NCI-H187 (cell line): ENCODE measurements at places on chromosomes 4 and X.
A peak's percentile ranks its signal among the peaks of the same experiment; 100 is the strongest.

GRCh38 chrX:9884031-9884779 lies 83.0 kb upstream of the CLDN34 start:
- DNase-seq = no peak

- DNase-seq = no peak
These were observed 265.3 kb downstream of the BANK1 start for GRCh38 chr4:102055805-102056204.

GRCh38 chrX:10474913-10475568 lies 145.3 kb downstream of the MID1 start:
- DNase-seq = no peak

GRCh38 chr4:151535366-151535765 lies 126.4 kb downstream of the FHIP1A start:
- no peak for DNase-seq

DNA sequence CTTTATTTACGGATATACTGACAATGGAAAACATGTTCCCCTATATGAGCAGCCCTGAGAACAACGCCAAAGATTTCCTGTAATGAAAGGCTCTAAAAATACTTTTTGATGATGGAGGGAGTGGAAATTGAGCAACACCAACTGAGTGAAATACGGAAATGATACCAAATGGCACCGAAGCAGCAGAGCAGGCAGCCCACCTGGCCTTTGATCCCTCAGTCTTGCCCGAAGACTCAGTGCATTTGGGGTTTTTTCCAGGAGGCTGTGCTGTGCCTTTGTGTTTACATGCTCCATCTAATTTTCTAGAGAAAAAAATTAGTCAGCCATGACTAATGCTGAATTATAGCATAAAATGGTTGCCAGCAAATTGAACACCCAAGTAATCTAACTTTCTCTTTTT lies 169.9 kb upstream of the RBPJ start:
- no peak for DNase-seq

- DNase-seq = peak; percentile 66
These were observed 716 bp downstream of the KIT start for GRCh38 chr4:54658252-54659093.

DNA sequence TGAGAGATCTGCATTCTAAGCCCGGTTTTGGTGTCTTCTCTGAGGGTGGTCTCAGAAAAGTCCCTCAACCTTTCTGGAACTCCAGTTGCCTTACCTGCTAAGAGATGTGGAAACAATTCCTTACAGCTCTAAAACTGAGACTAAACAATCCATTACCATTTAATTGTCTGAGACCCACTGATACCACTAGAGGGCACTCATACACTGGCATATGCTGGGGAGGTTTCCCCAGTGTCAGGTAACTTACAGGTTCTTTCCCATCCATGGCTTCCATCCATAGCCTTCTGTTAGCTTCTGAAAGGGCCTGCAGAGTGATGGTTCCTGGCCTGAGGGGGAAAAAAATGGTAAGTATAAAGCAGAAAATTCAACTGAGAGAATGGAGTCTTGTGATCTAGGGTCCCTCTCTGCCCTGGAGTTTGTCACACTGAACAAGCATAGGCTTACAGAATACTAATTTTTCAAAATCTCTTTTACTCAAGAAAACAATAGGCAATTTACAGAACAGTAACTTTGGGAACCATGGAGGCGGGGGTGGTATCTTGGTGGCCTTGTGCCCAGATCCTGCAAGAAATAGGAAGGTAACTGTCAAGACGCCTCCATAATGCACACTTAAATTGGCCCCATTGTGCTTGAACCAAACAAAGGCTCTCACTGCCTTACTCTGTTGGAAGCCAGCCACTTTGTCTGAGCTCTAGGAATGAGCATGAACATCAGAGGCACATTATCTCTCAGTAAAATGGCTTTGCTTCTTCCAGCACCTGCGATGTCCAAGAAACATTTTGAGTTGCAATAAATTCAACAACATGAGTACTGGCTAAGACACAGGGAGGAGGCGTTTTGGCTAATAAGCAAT lies 236.1 kb downstream of the OPHN1 start:
- DNase-seq = no peak

- no peak for DNase-seq
These were observed 109.6 kb upstream of the DIAPH2 start for GRCh38 chrX:96575011-96575410.

- no peak for DNase-seq
These were observed 14.6 kb upstream of the NDST4 start for GRCh38 chr4:115128037-115128436.

- no peak for DNase-seq
These were observed 96.8 kb downstream of the NSUN7 start for GRCh38 chr4:40846532-40846931.

DNA sequence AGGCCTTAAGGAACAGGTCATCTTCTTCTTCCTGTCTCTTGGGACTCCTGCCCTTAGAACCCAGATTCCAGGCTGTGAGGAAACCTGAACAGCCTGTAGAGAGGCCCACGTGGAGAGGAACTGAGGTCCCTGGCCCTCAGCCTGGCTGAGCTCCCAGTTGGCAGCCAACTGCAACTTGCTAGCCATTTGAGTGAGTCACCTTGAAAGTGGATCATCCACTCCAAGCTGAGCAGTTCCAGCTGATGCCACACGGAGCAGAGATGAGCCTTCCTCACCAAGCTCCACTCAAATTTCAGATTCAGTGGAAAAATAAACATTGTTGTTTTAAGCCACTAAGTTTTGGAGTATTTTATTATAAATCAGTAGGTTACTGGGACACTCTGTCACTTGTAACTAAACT lies 392.5 kb downstream of the BCOR start:
- DNase-seq = no peak

DNA sequence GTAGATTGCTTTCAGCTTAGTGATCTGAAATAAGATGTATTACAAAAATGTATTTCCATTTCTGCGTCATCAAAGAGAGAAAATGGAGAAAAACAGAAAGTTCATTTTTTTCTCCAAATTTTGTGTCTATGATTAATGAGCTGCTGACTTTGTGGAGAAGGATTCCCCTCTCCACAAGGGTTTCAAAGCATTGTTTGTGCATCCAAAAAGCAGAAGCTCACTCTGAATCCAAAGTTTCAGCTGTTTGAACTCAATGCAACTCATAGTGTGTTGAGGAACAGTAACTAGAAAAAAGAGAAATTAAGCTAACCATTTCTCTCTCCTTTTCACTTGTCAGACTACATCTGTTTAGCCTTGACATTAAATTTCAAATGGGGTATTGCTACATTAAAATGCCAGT lies 62.9 kb upstream of the SLC7A11 start:
- no peak for DNase-seq

DNA sequence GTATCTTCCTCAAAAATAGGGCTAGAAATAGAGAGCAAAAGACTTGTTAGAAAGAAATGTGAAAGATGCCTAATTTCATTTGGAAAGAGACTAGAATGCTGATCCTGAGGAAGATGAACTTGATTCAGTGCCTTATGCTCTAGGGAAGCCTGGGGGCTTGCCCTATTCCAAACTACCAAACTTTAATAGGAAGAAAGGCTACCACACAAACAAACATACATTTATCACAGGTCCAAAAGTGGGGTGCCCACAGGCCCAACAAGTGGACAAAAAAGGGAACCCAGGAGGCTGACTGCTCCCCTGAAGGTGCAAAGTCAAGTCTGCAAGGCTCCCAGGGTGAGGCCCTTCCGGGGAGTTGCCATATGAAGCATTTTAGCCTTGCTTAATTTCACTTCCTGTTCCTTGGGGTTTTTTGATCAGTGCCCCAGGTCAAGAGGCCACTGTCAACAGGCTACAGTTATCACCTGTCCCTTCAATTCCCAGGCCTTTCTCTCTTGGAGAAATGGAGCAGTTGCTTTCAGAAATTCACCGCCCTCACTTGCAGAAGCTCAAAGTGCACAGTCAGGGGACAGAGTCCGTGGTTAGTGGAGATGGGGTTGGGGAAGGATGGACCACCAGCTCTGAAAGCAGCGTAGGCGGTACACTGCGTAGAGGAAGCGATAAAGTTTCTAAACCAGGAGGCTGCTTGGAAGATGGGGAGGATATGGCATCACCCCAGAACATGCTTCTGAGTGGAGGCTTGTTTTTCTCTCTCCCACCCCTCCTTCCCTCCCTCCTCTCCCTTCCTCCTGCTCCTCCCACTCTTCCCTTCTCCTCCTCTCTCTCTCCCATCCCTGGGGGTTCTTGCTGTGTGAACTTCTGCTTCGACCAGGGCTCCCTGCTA lies 36.4 kb downstream of the TMEM154 start:
- no peak for DNase-seq

DNA sequence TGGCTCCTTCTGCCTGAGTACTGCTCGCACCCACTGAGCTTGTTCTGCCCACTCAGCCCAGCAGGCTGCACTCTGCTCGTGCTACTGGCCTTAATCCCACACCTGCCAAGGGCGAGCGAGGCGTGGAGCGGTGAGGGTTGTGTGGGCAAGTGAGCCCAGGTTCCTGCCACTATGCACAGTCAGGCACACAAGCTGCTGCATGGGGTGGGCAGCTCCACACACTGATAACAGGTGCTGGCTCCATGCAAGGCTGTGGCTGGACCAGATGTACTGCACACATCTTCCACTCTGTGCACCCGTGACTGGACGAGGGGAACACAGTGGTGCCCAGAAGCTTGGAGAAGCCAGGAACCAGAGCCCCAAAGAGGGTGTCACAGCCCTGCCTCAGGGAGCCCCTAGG lies 184.3 kb upstream of the NUDT6 start:
- no peak for DNase-seq

- no peak for DNase-seq
These were observed 78.1 kb upstream of the PLAC1 start for GRCh38 chrX:134736356-134736755.

GRCh38 chr4:26217961-26218676 lies 102.7 kb upstream of the RBPJ start:
- no peak for DNase-seq

GRCh38 chr4:1240721-1241465 lies 8.0 kb downstream of the CTBP1 start:
- DNase-seq = no peak

GRCh38 chrX:123263270-123263669 lies 79.2 kb downstream of the GRIA3 start:
- DNase-seq = no peak

- no peak for DNase-seq
These were observed 565.6 kb upstream of the TENM3 start for GRCh38 chr4:181677621-181678020.

DNA sequence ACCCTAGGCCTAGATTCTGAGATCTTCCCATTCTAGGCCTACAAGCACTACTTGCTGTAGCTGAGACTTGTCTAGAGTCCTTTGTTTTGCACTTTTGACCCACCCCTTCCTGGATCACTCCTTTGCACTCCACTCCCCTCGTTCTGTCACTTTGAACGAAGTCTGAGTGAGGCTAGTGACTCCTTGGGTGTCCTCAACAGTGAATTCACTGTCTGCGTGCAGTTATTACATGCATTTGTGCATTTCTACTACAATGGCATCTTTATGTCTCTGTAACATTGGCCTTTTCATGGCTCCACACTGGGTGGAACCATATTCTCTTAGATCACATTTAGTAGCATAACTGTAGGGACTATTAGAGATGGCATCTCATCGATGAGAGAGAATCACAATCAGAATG lies 50.5 kb downstream of the OCRL start:
- DNase-seq = no peak

- no peak for DNase-seq
These were observed 340.4 kb upstream of the FAT1 start for GRCh38 chr4:187064033-187064432.

GRCh38 chrX:112851161-112851779 lies 10.6 kb upstream of the AMOT start:
- DNase-seq = no peak

DNA sequence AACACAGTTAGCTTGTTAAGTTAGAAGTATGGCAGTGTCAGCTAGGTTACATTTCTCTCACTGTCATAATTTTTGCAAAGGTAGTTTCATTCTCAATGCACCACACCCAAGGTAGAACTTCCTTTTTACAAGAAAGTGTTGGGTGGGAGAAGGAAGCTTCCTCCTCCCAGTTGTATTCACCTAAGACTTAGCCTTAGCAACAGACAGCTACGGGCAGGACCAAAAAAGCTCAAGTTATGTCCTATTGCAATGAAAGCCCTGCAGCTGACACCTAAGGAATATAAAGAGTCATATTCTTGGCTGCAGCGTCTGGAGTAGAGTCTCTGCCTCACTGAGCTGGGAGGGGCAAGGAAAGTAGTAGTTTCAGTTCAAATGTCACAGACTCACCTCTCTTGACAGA lies 25.1 kb upstream of the PRDM8 start:
- DNase-seq = no peak

DNA sequence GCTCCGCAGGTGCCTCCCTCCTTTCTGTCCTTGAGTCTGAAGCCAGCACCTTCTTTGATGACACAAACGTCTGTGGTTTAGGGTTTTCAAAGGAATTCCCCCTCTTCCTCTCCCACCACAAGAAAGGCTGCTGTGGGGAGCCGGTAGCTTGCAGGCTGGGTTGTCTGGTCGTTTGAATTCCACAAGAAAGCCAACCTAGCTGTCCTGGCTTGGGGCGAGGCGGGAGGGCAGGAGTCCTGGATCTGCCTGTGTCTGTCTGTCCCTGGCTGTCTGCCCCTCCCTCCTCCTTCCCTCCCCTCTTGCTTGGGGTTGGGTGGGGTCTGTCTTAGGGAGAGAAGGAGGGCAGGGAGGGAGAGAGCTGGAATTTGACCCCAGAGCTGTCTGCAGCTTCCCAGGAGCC lies 56.3 kb downstream of the SHROOM2 start:
- DNase-seq = no peak

DNA sequence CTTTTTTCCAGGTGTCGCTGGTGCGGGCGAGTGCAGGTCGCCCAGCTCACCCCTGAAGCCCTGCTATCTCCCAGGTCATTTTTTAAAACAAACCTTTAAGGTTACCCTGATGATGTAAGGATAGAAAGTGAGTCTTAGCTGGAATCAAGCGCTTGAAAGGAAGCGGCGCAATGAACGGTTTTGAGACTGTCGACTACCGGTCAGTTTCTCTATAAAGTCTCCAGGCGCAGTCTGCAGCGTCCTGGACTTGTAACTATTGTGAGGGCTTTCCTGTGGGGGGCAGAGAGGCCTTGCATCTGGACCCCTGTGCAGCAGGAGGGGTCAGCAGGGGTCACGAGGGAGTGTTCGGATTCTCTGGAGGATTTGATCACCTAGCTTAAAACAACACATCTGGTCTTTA lies 1.6 kb downstream of the KIT start:
- DNase-seq = no peak

GRCh38 chr4:37879365-37879764 lies 11.5 kb upstream of the TBC1D1 start:
- DNase-seq = no peak

DNA sequence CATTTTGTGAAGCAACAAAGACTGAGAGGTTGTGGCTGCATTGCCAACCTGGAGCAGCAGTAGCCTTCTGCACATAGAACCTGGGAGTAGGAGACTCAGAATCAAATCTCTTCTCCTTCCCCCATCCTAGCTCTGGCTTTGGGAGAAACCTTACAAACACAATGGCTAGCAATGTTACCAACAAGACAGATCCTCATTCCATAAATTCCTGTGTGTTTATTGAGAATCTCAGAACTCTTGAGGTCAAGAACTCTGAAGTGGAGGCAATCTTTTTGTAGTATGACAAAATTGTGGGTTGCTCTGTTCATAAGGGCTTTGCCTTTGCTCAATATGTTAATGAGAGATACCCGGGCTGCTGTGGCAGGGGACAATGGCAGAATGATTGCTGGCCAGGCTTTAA lies 406.7 kb upstream of the SPANXN1 start:
- DNase-seq = no peak
